ENCODE measurements at places on chromosomes 16 and 17.

GRCh38 chr17:37054894-37055293 is 106.1 kb downstream of the AATF start:
- no peak for DNase-seq

- DNase-seq, result peak; percentile 38
These were observed 42.0 kb downstream of the MGAT5B start for GRCh38 chr17:76909971-76910760.

DNA sequence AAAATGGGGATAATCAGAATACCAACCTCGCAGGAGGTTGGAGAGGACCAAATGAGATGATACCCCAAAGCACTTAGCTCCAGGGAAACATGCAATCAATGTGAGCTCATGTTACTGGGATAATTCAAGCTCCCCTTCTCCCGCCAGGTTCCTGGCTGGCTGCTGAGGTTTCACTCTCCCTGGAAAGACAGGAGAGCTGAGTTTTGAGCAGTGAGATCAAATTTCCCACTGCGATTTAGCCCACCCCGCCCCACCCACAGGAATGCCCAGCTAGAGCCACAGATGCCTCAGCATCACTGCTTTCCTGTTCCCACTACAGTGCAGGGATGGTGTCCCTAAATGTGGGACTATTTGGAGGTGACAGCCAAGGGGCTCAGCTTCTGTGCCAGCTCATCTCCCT is 56.7 kb downstream of the ZNF423 start:
- DNase-seq, result no peak

GRCh38 chr17:37726891-37727675 is 17.8 kb downstream of the HNF1B start:
- DNase-seq, result no peak

GRCh38 chr16:72749091-72749490 is 298.8 kb downstream of the ZFHX3 start:
- DNase-seq, result no peak

DNA sequence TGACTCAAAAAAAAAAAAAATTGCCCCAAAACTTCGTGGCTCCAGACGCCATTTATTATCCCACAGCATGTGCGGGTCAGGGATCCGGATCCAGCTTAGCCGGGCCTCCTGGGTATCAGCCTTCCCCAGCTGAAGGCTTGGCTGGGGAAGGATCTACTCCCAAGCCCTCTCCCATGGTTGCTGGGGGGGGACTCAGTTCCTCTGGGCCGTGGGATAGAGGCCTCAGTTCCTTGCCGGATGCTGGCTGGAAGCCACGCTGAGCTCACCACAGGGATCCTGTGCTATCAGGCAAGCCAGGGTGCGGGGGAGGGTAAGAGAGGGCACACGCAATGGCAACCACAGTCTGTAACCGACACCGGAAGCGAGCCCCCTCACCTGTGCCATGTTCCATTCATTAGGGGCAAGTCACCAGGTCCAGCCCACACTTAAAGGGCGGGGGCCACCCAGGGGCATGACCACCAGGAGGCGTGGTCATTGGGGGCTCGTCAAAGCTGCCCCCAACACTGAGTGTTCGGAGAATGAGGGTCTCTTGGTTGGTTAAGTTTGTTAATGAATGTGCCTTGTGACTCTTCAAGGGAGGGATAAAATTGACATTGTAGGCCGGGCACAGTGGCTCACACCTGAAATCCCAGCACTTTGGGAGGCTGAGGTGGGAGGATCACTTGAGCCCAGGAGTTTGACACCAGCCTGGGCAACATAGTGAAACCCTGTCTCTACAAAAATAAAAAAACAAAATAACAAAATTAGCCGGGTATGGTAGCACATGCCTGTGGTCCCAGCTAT is 210.0 kb upstream of the GSE1 start:
- peak; percentile 71 for DNase-seq

- DNase-seq, result no peak
These were observed 484.0 kb upstream of the ERCC4 start for GRCh38 chr16:13435873-13436474.

GRCh38 chr17:45336390-45337182 is 19.8 kb upstream of the MAP3K14 start:
- no peak for DNase-seq

DNA sequence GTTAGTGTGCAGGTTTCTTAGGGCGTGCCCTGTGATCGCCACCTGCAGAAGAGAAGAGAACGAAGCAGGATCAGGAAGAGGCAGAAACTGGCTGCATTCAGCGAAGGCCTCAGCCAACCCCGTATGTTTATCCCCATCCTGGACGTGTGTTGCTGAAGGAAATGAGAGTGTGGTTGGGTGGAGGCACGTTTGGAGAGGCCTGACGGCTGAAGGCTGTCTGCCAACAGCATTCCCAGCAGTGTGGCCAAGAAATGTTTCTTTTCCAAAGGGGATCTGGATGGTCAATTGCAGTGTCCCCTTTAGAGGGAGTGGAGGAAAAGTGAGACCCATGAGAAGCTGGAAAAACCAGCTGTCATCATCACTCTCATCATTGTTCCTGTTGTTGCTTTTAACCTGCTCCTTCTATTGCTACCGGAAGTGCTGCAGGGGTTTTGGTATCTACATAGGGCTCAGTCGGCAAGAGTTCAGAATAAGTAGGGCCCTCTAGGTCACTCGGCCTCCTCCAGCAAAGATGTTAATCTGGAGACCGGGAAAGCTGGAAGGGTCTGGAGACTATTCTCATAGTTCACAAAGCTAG is 46.5 kb upstream of the SLC47A1 start:
- DNase-seq, result no peak

DNA sequence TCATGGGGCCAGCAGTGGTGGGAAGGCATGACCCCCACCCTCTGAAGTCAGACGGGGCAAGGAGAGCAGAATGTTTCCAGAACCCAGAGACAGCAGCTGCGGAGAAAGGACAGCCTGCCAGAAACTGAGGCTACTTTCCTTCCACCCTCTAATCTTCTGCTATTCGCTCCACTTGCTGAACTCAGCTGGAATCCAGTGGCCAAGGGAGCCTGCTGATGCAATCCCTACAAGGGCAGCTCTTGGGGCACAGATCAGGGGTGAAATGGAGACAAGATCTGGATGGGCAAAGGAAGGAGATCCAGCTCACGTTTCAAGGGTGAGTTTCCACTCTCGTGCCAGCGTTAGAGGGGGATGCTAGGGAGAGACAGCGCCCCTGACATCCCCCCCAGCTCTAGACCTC is 479.1 kb downstream of the SLC39A11 start:
- DNase-seq, result no peak

DNA sequence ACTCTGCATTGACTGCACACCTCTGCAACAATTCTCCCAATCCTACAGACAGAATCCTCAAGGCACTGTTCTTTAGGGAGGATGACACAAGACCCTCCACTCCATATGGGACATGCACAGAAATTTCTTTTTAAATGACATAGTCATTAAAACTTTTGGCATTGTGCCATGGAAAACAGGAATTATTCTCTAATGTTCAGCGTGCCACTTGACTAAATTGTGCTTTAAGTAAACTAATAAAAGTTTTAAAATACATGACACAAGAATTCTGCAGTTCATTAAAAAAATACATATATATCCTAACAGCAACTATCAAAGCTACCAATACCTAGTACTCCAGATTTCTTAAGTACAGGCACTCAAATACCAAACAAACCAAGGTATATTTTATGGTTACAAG is 16.0 kb downstream of the CEP112 start:
- no peak for DNase-seq

DNA sequence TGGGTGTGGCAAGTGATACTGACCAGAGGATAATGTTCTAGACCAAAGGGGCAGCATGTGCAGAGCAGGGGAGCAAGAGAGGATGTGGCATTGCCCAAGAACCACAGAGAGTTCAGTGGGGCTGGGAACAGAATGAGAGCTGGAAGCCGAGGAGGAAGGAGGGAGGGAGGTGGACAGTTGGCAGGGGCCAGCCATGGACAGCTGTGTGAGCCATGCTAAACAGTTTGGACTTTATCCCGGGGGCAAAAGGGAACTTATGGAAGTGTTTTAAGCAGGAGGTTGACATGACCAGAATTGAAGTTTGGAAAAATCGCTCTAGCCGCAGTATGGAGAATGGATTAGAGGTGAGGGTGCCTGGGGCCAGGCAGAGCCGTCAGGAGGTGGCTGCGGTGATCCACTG is 29.4 kb upstream of the TMEM132E start:
- no peak for DNase-seq

GRCh38 chr16:88977018-88977811 is at the start of gene CBFA2T3:
CBFA2T3 (minus strand) TSS chr16:88977207; CDS start chr16:88976807, 400 bp downstream.
- DNase-seq, result peak; percentile 89

- DNase-seq, result no peak
These were observed 3.6 kb upstream of the ZMYND15 start for GRCh38 chr17:4735876-4736651.

- DNase-seq, result peak; percentile 66
These were observed 5.7 kb downstream of the CDC6 start for GRCh38 chr17:40293363-40293762.

DNA sequence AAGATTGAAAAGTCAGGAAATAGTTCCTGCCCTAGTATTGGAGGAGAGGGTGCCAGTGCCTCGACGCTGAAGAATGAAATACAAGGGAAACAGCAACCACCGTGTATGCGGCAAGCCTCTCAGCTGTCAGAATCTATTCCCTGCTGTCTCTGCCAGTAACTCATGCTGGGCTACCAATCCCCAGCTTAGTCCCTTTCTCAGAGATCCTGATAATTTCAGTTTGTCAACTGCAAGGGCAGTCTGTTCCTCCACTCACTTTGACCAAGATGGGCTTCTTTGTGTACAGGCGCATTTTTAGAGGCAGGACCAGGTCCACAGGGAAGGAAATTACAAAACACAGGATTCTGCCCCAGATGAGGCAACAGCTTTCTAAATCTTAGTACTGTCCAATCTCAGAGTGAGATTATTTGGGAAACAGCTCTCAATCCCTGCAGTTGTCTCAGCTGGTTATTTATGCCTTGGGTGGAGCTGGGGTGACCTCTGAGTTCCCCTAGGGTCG is 1.3 kb downstream of the NQO1 start:
- DNase-seq, result no peak

DNA sequence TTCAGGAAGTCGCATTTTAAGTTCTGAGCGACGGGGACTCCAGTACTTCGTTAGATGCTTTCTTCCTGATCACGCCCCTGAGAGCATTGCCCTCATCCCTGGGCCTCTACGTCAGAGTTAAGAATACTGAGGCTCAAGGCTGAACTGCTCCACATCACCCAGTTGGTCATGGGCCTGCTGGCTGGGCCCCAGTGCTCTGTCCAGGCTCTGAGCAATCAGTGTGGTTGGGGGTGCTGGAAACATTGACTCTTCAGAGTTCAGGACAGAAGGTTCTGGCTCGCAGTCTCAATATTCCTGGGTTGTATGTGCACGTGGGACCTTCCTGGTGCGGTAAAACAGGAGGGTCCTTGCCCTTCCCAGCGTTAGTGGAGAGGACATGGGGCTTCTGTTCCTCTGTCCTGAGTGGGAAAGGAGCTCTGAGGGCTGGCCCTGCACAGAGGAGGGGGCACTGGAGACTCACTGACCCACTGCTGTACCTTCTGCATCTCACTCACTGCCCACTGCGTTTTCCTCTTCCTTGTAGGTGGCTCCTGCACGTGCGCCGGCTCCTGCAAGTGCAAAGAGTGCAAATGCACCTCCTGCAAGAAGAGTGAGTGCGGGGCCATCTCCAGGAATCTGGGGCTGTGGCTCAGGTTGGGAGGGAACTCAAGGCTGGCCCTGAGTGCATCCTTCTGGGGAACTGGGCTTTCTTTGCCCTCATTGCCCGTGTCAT is 518 bp downstream of the MT1E start:
- peak; percentile 72 for DNase-seq

GRCh38 chr16:89417352-89417751 is 73.0 kb downstream of the ANKRD11 start:
- peak; percentile 20 for DNase-seq

- no peak for DNase-seq
These were observed 113.8 kb downstream of the SLC39A11 start for GRCh38 chr17:72978593-72979218.

DNA sequence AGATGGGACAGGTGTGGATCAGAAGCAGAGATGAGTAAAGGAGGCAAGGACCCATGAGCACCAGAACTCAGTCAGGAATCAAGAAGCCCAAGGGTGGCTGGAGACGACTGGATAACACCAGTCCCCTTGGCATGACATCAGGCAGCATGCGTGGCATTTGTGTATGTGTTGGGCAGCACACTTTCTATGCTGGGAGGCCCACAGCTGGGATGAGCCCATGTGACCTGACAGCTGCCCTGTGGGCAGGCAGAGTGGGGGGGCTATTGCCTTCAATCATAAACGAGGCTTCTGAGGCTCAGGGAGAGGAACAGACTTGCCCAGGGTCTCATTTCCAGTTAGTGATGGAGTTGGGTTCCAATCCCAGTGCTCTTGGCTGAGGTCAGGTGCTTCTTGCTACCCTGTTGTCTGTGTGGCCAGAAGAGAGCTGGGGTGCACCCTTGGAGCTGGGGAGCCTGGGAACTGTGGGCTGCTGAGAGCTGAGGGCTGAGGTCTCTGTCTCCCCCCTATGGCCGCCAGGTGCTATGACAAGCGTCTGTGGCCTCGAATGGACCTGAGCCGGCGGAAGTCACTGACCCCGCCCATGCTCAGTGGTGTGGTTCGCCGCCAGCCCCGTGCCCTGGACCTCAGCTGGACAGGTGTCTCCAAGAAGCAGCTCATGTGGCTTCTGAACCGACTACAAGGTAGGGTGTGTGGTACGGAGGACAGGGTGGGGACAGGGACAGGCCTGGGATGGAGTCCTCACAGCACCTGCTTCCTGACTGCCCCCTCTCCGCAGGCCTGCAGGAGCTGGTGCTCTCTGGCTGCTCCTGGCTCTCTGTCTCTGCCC is 7.1 kb upstream of the ORAI3 start:
- DNase-seq, result peak; percentile 88

DNA sequence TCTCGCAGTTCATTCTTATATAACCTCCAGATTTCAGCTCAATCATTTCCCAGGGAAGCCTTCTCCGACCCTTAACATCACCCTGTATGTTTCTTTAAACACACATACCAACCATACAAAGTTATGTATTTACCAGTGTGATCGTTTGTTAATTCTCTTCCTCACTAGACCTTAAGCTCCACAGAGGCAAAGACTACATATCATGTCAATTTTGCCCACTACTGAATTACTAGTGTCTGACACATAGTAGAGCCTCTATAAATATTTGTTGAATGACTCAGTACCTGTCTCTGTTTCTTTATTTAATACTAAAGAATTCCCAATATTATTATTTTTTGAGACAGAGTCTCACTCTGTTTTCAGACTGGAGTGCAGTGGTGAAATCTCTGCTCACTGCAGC is 137.2 kb downstream of the SHISA9 start:
- DNase-seq, result no peak
